Hepatic stellate cell (primary cell): ENCODE measurements at places on chromosomes 2 and 18.
A peak's percentile ranks its signal among the peaks of the same experiment; 100 is the strongest.

GRCh38 chr2:196546151-196546919, 93.2 kb upstream of the CCDC150 start:
- no peak for DNase-seq

GRCh38 chr2:134737671-134738070, 18.9 kb upstream of the TMEM163 start:
- no peak for DNase-seq

GRCh38 chr18:54119524-54120019, 104.9 kb downstream of the MBD2 start:
- DNase-seq, result peak; percentile 19

DNA sequence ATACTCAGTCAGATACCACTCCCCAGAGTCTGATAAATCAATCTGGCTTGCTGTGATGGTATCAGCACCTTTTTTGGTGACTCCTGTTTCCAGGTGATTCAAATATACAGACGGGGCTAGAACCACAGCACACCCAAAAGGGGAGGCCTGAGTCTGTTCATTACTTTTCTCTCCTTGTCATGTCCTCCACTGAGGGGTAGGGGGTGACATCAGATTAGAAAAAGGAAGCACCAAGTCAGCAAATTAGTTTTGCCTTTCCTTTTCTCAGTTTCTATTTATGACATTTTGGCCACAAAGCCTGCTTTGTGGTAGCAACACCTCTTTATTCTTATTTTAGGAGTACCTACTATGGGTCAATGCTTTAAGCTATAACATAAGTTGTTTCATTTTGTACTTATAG, 127.4 kb downstream of the CCDC102B start:
- DNase-seq, result no peak

- DNase-seq, result no peak
Observed at GRCh38 chr2:102253753-102254150, 57.6 kb upstream of the IL1RL1 start.

GRCh38 chr2:119678021-119678656, 862 bp upstream of the TMEM177 start:
- DNase-seq, result no peak
